ENCODE measurements at places on chromosomes 4 and X. TPM values are rescaled to one million over a fixed set of nuclear protein-coding genes. Genes with fewer than 3 reads are reported as not detected.

DNA sequence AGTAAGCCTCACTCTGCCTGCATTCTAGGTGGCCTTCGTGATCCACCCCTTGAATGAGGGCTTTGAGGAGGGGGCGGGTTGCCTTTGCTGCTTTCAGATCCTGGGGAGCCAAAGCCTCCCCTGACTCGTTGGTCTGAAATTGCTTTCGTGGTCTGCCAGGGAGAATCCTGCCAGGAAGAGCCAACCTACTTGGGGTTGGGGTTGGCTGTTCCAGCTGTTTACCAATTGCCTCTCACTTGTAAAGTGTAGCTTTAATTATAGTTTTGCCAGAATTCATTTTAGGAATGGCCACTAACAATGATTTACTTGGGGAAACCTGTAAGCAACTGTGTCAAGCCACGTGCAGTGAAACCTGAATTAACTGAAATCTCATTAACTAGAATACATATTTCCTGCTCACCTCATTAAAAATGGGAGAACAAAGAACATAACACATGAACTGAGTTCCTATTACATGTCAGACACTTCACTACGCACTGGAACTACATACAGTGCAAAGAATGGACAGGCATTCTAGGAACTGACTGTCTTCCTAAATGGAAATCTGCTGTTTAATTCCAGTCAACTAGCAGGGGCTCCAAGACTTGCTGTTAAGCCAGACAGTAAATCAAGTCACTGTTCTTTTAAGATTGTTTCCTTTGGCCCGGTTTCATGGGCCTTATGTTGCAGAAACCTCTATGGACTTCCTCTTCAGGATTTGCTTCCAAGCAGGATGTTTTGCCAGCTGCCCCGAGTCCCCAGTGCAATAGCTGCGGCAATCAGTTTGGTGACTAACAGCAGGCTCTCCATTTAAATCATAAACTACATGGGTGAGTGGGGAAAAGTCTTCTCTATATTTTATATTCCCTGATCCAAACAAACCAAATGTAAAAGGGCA lies 16.4 kb upstream of the NKRF start:
- no peaks in the 10 kb centered on the region for H3K4me1 ChIP-seq
- no peak overlapping the region for H3K27ac ChIP-seq

DNA sequence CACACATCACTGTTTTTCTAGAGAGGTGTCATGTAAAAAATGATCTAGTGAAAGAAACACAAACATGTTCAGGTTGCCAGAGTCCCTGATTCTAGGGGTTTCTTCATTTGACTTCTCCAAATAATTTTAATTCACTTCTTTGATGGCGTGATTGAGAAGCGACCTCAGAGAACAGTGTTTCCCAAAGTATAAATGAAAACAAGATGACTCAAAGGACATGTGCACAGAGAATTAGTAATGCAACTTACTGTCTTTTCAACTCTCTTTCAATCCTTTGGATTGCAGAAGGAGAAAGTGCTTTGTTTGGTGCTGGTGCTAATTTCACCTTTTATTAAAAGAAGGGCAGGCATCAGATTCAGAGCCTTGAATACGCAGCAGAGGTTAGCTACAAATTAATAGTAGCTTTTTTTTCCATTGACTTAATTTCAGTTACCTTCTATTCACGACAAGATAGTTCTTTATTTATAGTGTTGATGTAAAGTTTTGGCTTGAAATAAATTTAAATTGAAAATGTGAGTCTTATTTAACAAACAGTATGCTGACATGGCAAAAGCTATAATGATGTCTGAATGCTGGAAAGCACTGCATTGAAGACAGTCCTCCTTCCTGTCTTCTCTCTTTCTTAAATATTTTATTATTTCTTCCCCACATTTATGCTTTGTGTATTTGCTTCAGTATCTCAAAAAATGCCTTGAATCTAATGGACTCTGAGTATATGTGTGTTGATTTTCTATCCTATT lies 85.1 kb downstream of the SLC10A7 start:
- no peak for DNase-seq
- no peaks in the 10 kb centered on the region for H3K27me3 ChIP-seq
- H3K4me3 ChIP-seq = no peak overlapping the region
- H3K36me3 ChIP-seq = no peaks in the 10 kb centered on the region
- H3K4me1 ChIP-seq = 0 out of 2 replicates have a peak, but pooled peaks cover 6% of the 10 kb centered on the region
- H3K27ac ChIP-seq = no peak overlapping the region

DNA sequence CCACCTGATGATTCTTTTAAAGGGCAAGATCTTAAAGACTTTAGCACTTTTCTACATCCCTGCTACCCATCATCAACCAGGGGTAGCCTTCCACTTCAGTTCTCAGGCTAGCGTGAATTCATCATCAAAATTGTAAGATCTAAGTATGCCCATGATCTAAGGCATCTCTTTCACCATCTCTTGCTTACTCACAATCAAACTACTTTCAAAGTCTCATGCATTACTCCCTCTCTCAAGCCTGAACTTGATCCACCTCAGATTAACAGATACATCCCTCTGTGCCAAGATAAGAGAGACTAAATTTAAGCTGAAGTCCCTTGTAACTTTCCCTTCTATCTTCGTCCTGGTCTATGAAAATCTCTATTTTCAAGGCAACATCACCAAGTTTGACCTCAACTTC lies 62.8 kb downstream of the DHX15 start:
- H3K4me3 ChIP-seq = no peak overlapping the region
- H3K36me3 ChIP-seq = peaks cover 3% of the 10 kb centered on the region
- peaks cover 13% of the 10 kb centered on the region for H3K4me1 ChIP-seq
- H3K27ac ChIP-seq = no peak overlapping the region

Gene NEUROG2
- not detected for total RNA-seq

DNA sequence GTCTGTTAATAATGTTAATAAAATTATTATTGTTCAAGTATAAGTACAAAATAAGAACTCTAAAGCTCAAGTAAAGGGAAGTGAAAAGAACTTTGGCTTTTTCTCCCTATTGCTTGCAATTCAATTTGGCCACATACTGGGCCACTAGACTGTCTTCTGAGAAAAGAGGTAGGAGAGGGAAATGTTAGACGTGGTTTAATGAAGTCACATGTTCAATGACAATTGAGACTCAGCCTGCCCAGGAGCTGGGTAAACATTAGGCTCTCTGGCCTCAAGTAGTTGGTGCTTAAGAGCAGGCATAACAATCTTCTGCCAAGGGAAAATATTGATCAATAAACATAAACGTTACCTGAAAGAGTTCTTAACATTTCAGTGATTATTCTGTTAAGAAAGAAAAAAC lies 15.1 kb upstream of the PRSS12 start:
- no peak overlapping the region for H3K4me3 ChIP-seq
- no peaks in the 10 kb centered on the region for H3K27me3 ChIP-seq
- H3K36me3 ChIP-seq = no peaks in the 10 kb centered on the region

Gene KIF4A
- total RNA-seq = 39.6 TPM

Gene ANXA3
- total RNA-seq = 327 TPM

All from Caco-2 (cell line).